Thoracic aorta (tissue), 2 donors: ENCODE measurements at places on chromosomes 16 and 17.

- no peak for DNase-seq
Observed at GRCh38 chr16:6343157-6343556, 989.5 kb upstream of the RBFOX1 start.

- DNase-seq = no peak
Observed at GRCh38 chr16:54171626-54172537, 114.7 kb downstream of the IRX3 start.

DNA sequence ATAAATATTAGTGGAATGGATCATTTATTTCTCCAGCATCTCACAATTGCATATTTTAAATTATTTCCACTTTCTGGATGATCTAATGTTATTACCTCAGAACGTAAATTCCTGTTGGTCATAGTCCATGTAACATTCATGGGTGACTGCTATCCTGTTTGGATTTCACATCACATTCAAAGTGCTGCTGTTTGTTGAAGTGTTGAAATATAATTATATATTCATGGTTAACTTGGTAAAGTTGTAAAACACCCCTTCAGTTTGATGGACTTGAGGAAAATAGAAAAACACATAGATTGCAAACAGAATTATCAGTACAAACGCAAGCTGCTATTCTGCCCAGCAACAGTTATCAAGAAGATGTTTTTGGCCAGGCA, 59.6 kb downstream of the TANGO6 start:
- no peak for DNase-seq

DNA sequence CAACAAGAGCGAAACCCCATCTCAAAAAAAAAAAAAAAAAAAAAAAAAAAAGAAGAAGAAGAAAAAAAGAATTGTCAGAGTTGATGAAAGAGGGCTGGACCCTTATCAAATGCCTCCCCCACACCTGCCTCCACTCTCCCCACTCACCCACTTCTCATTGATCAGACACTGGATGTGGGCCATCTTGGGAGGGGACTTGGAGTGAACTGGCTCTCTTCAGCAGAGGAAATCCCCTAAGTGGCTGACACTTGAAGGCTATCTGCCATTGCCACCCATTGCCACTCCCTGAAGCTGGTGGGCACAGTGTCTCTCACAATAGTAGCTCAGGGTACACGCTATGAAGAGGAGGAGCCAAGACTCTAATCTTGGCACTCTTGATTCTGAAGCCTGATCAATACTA, 1.6 kb downstream of the ITGA2B start:
- no peak for DNase-seq

DNA sequence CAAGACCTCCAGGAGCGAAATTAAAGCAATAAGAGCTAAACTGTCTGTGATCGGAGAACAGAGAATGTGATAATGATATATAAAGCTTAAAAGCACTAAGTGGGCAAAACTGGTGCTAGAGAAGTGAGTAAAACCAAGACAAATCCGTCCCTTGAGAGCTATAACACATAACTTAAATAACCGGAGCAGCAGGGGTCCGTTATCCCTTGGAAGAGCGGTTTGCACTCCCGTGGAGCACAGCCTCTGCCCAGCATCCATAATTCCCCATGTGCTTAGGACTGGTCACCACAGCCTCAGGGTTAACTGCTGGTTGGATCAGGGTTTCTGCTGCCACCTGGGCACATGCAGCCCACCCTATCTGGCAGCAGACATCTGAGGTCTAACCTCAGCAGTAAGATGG, 489.0 kb downstream of the NPIPA7 start:
- no peak for DNase-seq

DNA sequence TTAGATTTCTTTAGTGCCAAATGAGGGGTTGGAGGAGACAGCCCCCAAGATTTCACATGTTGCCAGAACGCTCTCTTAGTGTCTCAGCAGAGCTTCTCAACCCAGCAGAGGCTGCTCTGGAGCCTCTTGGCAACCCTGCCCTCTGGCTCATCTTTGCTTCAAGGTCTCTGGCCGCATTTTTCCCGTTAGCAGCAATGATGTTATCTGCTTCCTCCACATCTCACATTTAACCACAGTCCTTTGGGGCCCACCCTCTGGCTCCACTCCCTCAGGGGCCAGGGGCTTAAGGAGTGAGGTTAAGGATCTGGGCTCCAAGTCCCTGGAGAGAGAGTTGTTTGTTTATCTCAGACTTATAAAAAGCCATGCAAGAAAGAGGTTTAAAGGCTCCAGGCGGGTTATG, 3.3 kb upstream of the XYLT1 start:
- DNase-seq = no peak
